CD4-positive, alpha-beta T cell (primary cell): ENCODE measurements at places on chromosomes 4 and X. TPM values are rescaled to one million over a fixed set of nuclear protein-coding genes. Genes with fewer than 3 reads are reported as not detected.
A peak's percentile ranks its signal among the peaks of the same experiment; 100 is the strongest.

ADH7 gene
- not detected for total RNA-seq

CNGA1 gene
- not detected for total RNA-seq

SH3D19 gene
- total RNA-seq: 0.27 TPM

MFAP3L gene
- 0.59 TPM for total RNA-seq

TEX13C gene
- total RNA-seq: not detected

KANTR gene
- total RNA-seq: 6.8 TPM

HTRA3 gene
- not detected for total RNA-seq

NUP62CL gene
- total RNA-seq: 0.74 TPM

GRCh38 chr4:179123084-179123483 lies 1680.8 kb upstream of the AGA start:
- H3K27ac ChIP-seq: no peak overlapping the region
- no peak for DNase-seq
- no peaks in the 10 kb centered on the region for H3K36me3 ChIP-seq
- H3K4me3 ChIP-seq: no peak overlapping the region
- no peaks in the 10 kb centered on the region for H3K27me3 ChIP-seq

DNA sequence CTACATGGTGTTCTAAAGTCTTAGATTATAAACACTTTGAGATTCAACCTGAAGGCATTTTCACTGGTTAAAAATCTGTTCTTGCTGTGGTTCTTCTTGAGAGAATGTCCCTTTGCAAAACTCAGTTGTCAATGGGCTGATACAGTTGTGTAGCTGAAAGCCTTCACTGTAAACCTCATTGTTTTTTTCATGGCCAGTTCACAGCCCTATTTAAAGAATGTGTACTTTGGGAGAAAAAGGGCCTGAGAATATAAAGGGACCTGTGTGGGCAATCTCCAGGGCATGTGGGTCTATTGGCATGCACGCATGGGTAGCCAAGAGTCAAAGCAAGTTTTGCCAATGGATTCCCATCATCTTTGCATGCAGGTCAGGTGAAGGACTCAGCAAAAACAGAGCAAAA lies 7.8 kb upstream of the MAP7D3 start:
- H3K27me3 ChIP-seq: no peaks in the 10 kb centered on the region
- peaks cover 10% of the 10 kb centered on the region for H3K4me1 ChIP-seq
- H3K27ac ChIP-seq: no peak overlapping the region
- H3K4me3 ChIP-seq: no peak overlapping the region
- no peak for DNase-seq

DNA sequence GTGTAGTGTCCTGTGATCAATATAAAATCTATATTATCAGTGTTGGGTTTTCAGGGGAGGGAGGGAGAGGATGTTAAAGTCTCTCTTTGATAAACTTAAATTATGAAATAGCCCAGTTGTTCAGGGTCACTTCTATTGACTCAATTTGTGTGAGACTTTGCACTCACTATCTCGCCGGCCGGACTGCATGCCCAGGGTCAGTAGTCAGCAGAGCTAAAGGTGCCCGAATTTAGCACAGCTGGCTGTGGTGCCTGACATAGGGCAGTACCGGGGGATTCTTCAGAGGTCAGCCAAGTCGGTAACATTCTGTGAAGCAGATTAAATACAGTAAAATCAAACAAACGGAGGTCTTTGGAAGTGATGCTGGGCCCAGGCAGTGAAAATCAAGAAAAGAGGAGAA lies 19.2 kb downstream of the GABRQ start:
- no peaks in the 10 kb centered on the region for H3K4me1 ChIP-seq
- no peak for DNase-seq

- no peaks in the 10 kb centered on the region for H3K36me3 ChIP-seq
- peaks cover 2% of the 10 kb centered on the region for H3K27me3 ChIP-seq
- no peak for DNase-seq
- peaks cover 5% of the 10 kb centered on the region for H3K4me1 ChIP-seq
- H3K4me3 ChIP-seq: no peak overlapping the region
- H3K27ac ChIP-seq: no peak overlapping the region
These were observed 533 bp downstream of the GPR173 start for GRCh38 chrX:53049127-53049517.

- H3K4me1 ChIP-seq: no peaks in the 10 kb centered on the region
- H3K4me3 ChIP-seq: no peak overlapping the region
- no peak for DNase-seq
These were observed 291.6 kb downstream of the CAMK2D start for GRCh38 chr4:113469926-113470325.

DNA sequence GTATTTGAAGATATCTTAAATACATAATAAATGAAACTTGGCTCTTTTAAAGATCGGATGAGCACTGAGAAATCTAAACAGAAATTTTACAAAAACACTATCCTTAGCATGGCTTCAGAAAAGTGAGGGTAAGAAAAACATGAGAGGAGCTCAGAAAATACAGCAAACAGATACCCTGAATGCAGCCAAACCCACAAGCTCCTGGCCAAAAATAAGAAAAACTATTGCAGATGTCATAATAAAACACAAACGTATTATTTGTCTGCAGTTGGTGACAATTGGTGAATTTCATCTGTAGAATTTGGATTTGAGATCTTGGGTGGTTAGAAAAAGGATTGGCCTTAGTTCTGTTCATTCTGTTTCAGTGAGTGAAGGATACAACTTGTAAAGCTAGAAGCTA lies 603.9 kb downstream of the INPP4B start:
- no peak for DNase-seq
- H3K36me3 ChIP-seq: peaks cover 10% of the 10 kb centered on the region
- H3K4me3 ChIP-seq: no peak overlapping the region
- no peak overlapping the region for H3K27ac ChIP-seq
- no peaks in the 10 kb centered on the region for H3K4me1 ChIP-seq

GRCh38 chr4:178595500-178596138 lies 1153.4 kb upstream of the AGA start:
- DNase-seq: no peak
- no peak overlapping the region for H3K4me3 ChIP-seq
- no peaks in the 10 kb centered on the region for H3K27me3 ChIP-seq
- no peaks in the 10 kb centered on the region for H3K4me1 ChIP-seq
- no peak overlapping the region for H3K27ac ChIP-seq
- H3K36me3 ChIP-seq: no peaks in the 10 kb centered on the region

DNA sequence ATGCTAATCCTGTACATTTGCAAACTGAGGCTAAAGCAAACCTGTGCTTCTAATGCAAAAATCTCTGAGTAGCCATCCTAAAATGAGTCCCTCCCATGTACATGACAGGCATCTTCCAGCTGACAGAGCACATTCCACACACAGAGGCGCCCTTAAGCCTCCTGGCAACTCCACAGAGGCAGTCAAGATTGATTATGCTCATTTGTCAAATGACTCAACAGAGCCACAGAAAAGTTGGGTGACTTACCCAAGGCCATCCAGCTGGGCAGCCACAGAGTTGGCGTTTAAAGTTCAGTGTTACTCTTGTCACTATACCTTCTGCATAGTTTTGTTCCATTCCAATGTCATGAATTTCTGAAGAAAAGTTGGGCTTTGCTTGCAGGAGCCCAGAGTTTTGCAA lies 394.6 kb upstream of the FGF13 start:
- no peaks in the 10 kb centered on the region for H3K27me3 ChIP-seq
- no peaks in the 10 kb centered on the region for H3K36me3 ChIP-seq
- H3K27ac ChIP-seq: no peak overlapping the region
- no peak overlapping the region for H3K4me3 ChIP-seq
- no peak for DNase-seq

- no peak overlapping the region for H3K27ac ChIP-seq
- H3K4me1 ChIP-seq: no peaks in the 10 kb centered on the region
- DNase-seq: no peak
- no peaks in the 10 kb centered on the region for H3K27me3 ChIP-seq
- H3K36me3 ChIP-seq: no peaks in the 10 kb centered on the region
These were observed 2.2 kb downstream of the TECRL start for GRCh38 chr4:64407000-64407399.

DNA sequence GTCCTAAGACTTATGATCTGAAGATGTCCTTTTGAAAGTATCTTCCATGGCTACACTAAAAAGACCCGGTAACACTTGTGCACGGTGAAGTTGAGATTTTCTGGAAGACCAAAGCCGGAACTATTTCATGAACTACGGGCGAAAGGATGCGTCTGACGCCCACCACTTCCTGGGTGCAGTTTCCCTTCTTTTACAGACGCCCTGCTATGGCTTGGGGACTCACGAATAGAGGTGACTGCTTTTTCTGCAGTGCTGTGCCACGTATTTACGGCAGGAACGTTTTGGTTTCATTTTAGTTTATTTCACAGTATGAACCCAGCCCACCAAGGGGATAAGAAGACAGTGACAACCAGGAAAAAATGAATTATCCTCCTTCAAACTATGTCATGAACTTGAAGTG lies 180.4 kb downstream of the AFAP1 start:
- H3K27ac ChIP-seq: peak overlapping the region; percentile 55
- peak; percentile 51 for DNase-seq
- no peaks in the 10 kb centered on the region for H3K27me3 ChIP-seq
- no peaks in the 10 kb centered on the region for H3K36me3 ChIP-seq
- H3K4me1 ChIP-seq: peaks cover 24% of the 10 kb centered on the region

DNA sequence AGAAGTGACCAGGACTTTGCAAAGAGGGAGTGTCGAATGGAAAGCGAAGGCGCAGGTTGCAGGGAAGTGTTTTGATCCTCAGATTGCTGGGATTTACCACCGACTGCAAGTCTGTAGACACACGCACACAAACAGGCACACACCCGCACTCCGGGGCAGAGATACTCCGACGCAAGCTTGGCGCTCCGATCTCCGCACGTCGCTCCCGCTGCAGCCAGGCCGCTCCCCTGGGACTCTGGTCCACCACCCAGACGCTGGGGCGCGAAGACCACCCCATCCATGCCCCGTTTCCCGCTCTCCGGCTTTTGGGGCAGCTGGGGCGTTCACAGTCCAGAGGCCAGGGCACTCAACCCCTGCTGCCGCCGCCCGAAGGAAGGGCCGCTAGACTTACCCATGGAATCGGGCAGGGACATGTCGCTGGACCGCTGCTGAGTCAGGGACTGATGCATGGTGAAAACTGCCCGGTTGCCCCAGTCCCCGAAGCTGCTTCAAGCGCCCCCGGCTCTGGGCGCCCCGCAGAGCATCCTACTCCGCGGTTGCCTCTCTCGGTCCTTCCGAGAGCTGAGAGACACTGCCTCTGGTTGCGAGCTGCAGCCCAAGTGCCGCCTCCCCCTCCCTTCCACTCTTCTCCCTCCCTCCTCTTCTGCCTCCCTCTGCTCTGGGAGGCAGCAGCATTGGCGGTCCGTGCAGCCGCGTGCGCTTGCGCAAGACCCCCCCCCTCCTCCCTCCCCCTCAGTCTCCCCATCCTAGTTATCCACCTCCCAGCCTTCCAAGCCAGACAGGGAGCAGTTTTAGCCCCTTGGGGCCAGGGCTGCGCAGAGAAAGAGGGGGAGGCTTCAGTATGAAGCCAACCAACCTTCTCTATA lies at the start of gene TMEM255A:
Gene TMEM255A (minus strand): TSS at position 601 of the 866 bp plus-strand sequence. CDS start 152 bp downstream, at position 449.
- no peak for DNase-seq
- peaks cover 12% of the 10 kb centered on the region for H3K27me3 ChIP-seq
- peak within 1 kb of the TSS; percentile 64 for H3K4me3 ChIP-seq
- peaks cover 29% of the 10 kb centered on the region for H3K4me1 ChIP-seq

GRCh38 chr4:106569146-106570031 lies 200.8 kb upstream of the GIMD1 start:
- no peaks in the 10 kb centered on the region for H3K27me3 ChIP-seq
- H3K4me3 ChIP-seq: no peak overlapping the region
- no peaks in the 10 kb centered on the region for H3K36me3 ChIP-seq
- no peaks in the 10 kb centered on the region for H3K4me1 ChIP-seq
- H3K27ac ChIP-seq: no peak overlapping the region

GRCh38 chr4:140106289-140106844 lies 47.6 kb downstream of the MAML3 start:
- peaks cover 8% of the 10 kb centered on the region for H3K4me1 ChIP-seq
- H3K36me3 ChIP-seq: no peaks in the 10 kb centered on the region
- no peak overlapping the region for H3K4me3 ChIP-seq
- H3K27me3 ChIP-seq: no peaks in the 10 kb centered on the region
- no peak overlapping the region for H3K27ac ChIP-seq

- no peak overlapping the region for H3K27ac ChIP-seq
- no peaks in the 10 kb centered on the region for H3K27me3 ChIP-seq
- no peaks in the 10 kb centered on the region for H3K36me3 ChIP-seq
- H3K4me3 ChIP-seq: no peak overlapping the region
- no peaks in the 10 kb centered on the region for H3K4me1 ChIP-seq
- no peak for DNase-seq
These were observed 80.4 kb downstream of the EPHA5 start for GRCh38 chr4:65589921-65590320.

DNA sequence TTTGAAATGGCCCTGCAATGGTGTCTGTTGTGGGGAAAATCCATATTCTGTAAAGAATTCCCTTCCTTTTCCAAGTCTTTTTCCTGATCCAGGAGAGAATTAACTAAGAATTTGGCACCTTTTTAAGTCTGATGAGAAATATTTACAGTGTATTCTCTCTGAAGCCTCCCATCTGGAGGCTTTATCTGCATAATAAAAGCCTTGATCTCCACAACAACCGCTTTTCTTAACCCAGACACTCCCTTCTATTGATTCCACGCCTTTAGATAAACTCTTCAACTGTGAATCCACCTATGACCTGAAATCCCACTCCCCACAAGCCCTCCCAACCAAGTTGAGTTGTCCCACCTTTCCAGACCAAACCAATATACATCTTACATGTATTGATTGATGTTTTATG lies 43.1 kb upstream of the TMPRSS11E start:
- H3K27me3 ChIP-seq: no peaks in the 10 kb centered on the region
- H3K36me3 ChIP-seq: no peaks in the 10 kb centered on the region

GRCh38 chr4:36532670-36533379 lies 251.4 kb downstream of the DTHD1 start:
- DNase-seq: no peak
- H3K27me3 ChIP-seq: no peaks in the 10 kb centered on the region
- H3K27ac ChIP-seq: no peak overlapping the region
- H3K4me3 ChIP-seq: no peak overlapping the region
- no peaks in the 10 kb centered on the region for H3K4me1 ChIP-seq

- no peaks in the 10 kb centered on the region for H3K4me1 ChIP-seq
- no peaks in the 10 kb centered on the region for H3K27me3 ChIP-seq
- no peaks in the 10 kb centered on the region for H3K36me3 ChIP-seq
- H3K4me3 ChIP-seq: no peak overlapping the region
- H3K27ac ChIP-seq: no peak overlapping the region
- no peak for DNase-seq
These were observed 220.9 kb upstream of the SFRP2 start for GRCh38 chr4:154009788-154010187.

DNA sequence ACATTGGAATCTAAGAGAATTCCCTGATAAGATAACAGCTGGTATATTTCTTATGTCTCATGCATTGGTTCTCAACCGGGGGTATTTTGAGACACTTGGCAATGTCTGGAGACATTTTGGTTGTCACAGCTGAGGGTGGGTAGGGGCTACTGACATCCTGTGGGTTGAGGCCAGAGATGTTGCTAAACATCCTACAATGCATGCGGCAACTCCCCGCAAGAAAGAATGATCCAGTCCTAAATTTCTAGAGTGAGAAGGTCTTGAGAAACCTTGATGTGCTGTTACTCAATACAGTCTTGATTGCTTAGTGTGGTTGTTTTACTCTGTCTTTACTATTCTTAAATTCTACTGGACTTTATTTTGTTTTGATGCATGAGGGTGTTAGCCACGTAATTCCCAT lies 287.2 kb downstream of the FRMPD4 start:
- no peaks in the 10 kb centered on the region for H3K36me3 ChIP-seq
- no peak for DNase-seq
- no peak overlapping the region for H3K4me3 ChIP-seq
